Psoas muscle (tissue), 8 donors: ENCODE measurements at places on chromosomes 7 and 10. TPM values are rescaled to one million over a fixed set of nuclear protein-coding genes. Genes with fewer than 3 reads are reported as not detected.

YKT6 gene
- polyA plus RNA-seq, result 153 TPM

GDF10 gene
- polyA plus RNA-seq, result 0.05 TPM

- DNase-seq, result no peak
Measured at GRCh38 chr10:6782378-6782777, 202.3 kb upstream of the PRKCQ start.

DNA sequence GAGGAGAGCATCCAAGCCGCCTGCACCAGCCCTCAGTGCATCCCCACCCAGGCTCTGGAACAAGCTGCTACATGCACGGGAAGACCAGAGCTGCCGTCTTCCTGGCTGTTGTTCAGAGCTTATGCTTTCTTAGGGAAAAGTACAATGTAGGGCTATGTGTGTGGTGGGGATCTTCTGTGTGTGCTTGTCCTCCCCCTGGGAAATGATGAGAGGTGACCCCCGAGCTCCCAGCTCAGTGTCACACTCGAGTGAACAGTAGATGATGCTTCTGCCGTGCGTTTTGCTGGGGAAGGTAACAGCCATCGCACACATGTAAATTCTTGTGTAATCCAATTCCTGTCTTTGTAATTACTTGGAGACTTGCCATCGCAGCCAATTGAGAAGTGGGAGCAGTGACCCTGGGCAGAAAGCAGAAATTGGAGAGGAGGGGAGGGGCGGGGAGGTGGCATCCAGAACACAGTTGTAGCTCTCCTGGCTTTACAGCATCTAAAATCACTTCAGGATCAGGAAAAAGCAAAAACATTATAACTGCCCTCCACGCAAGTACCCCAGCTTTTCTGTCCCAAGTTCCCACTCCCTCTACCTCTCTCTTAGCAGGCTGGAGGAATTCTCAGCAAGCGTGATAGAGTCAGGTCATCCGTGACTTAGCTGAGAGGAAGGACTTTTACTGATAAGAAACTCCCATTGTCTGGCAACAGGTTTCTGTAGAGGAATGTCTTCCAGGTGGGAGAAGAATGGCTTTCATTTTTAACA is 149.6 kb downstream of the TCF7L2 start:
- no peak for DNase-seq

GRCh38 chr7:151570366-151570915 is 50.7 kb upstream of the RHEB start:
- no peak for DNase-seq

ZDHHC16 gene
- 24.6 TPM for polyA plus RNA-seq

SPDYE17 gene
- not detected for polyA plus RNA-seq

GSDME gene
- polyA plus RNA-seq, result 30.7 TPM

DNA sequence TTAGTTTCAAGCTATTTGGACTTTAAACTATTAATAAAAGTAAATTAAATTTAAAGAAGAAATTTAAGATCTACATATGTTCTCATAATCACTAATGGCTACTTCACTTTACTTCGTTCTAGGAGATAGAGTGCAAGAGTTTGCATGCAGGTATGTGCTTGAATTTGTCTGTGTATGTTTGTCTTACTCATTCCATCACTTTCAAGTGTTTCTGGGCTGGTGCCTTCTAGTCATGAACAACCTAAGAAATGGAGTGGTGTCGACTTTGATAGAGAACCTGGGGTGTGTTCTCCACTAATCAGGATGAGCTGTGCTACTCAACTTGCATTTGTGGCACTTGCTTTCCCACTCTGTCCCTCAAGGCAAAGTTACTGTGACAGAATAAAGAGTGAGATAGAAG is 169.9 kb downstream of the KCND2 start:
- DNase-seq, result no peak

TMEM270 gene
- not detected for polyA plus RNA-seq

FAM149B1 gene
- polyA plus RNA-seq, result 10.8 TPM

DYDC1 gene
- not detected for polyA plus RNA-seq
